NCI-H2171 (cell line): ENCODE measurements at places on chromosomes 12 and 14.

- DNase-seq: no peak
Observed at GRCh38 chr12:100229876-100230275, 29.3 kb downstream of the ACTR6 start.

GRCh38 chr12:23949348-23950209 is at the start of gene SOX5:
TSS of gene SOX5 (minus strand) at chr12:23949670. CDS start at chr12:23949601, 69 bp downstream.
- no peak for DNase-seq

DNA sequence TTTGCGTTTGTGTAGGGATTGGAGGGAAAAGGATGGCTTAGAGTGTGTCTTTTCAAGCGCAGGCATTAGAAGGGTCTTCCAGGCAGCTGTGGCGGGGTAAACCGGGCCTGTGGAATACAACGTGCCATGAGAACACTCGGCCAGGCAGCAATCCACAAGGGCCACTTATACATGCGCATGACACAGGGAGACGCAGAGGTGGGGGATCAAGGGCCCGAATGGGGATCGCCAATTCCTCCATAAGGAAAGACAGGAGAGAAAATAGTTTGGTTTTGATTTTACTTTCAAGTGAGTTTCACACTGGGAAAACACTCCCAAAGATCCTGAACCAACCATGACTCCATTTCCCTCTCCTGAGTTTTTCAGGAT is 71.6 kb downstream of the SPRING1 start:
- DNase-seq: no peak

DNA sequence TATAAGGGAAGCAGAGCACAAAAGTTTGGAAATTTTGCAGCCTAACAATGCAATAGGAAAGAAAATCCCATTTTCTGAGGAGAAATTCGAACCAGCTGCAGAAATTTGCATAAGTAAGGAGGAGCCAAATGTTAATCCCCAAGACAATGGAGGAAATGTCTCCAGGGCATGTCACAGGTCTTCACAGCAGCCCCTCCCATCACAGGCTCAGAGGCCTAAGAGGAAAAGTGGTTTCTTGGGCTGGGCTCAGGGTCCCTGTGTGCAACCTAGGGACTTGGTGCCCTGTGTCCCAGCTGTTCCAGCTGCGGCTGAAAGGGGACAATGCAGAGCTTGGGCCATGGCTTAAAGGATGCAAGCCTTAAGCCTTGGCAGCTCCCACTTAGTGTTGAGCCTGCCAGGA is 190.0 kb downstream of the MDGA2 start:
- no peak for DNase-seq

DNA sequence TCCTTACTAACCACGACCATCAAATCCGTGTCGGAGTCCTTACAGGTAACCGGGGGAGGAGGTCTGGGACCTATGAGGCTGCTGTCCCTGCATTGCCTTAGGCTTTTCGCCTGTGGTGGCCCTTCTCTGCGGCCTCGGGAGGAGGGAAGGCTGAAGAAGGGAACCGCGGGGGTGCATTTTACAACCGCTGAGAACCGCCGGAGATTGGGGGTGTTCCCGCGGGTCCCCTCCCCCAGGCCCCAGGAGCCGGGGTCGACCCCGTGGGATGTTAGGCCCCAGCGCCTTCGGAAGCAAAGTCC is 549 bp downstream of the GPHN start:
- no peak for DNase-seq

- DNase-seq: no peak
Observed at GRCh38 chr14:93137864-93138263, 22.1 kb upstream of the ITPK1 start.

DNA sequence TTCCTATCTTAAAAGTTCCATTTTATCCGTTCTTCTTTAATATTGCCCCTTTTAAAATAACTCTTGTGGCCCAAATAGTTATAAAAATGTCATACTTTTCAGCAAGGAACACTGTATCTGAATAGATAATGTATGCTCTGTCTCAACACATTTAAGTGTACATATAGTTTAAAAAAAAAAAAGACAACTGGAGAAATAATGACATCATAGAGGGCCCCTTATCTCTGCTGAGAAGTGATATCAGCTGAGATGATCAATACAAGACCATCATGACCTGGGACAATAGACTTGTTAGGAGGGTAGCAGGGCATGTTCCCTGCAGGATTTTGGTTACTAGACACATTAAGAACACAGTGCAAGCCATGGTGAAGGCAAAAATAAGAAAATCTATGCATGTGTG is 77.5 kb downstream of the PEBP1 start:
- no peak for DNase-seq

GRCh38 chr12:120719496-120720233 is 6.0 kb upstream of the ACADS start:
- no peak for DNase-seq

GRCh38 chr12:57460468-57460784 is 841 bp downstream of the GLI1 start:
- DNase-seq: no peak

- DNase-seq: no peak
Observed at GRCh38 chr14:22656226-22656625, 12.1 kb upstream of the OR6J1 start.

DNA sequence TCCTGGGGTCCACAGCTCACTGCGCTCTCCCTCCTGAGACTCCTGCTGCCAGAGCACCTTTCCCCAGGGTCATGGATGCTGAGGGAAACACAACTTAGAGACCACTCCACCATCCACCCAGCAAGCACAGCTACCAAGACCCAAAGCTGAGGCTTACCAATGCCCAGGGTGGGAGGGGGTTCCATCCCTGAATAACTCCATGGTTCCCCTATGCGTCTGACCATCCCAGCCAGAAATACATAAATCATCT is 36.3 kb downstream of the DAD1 start:
- DNase-seq: no peak

GRCh38 chr12:39116861-39117260 is 211.5 kb upstream of the CPNE8 start:
- no peak for DNase-seq

- DNase-seq: peak; percentile 82
Observed at GRCh38 chr14:78254911-78255461, 84.8 kb downstream of the NRXN3 start.

GRCh38 chr12:112282920-112283319 is 99.3 kb downstream of the HECTD4 start:
- no peak for DNase-seq

DNA sequence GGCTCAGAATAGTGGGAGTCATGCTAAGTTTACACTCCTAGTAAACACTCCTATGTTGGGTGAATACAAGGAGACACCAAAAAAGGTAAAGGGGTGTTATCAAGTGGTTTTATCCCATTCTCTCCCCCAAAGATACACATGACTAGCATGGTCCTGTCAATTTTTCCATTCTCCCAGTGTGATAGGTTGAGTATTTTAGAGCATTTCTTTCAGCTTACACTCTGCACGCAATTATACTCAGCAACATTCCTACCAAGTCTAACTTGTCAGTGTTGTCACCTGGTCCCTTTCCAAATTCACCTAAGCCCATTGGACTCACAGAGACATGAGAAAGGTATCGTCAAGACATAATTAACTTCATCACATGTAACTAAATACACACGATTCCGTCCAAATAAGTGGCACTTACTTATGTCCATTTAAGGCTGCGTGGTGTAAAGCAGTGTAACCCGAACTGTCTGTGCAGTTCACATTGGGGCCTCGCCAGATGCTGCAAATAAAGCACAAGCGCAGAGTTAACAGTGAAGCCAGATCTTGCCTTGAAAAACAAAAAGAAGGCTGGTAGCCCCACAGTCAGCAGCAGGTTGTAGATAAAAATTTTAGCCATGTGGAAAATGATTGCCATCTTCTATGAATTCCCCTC is 159.7 kb downstream of the ANKS1B start:
- DNase-seq: peak; percentile 95

- DNase-seq: no peak
Observed at GRCh38 chr12:93318720-93319522, 58.8 kb upstream of the NUDT4 start.

DNA sequence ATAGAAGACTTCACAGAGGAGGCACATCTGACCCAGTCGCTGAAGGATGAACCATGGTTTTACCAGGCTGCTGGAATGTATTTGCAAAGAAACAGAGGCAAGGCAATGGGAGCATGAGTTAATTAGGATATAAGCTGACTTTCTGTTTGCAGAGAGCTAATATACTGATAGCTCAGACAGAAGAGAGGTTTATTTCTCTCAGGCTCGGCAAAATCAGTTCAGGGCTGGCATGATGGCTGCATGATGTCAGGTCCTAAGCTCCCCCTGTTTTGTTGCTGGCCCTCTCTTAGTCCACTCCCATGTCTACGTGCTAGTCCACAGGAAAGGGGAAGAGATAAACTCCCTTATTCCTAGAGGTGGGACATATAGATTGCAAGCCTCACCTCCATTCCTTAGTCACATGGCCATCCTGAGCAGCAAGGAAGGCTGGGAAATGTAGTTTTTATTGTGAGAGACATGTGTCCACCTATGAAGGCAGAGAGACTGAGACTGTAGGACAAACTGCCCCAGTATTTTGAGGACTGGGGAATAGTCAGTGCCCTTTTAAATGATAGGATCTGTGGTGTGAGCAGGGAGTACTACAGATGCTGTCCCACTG is 224.5 kb downstream of the VRK1 start:
- no peak for DNase-seq

DNA sequence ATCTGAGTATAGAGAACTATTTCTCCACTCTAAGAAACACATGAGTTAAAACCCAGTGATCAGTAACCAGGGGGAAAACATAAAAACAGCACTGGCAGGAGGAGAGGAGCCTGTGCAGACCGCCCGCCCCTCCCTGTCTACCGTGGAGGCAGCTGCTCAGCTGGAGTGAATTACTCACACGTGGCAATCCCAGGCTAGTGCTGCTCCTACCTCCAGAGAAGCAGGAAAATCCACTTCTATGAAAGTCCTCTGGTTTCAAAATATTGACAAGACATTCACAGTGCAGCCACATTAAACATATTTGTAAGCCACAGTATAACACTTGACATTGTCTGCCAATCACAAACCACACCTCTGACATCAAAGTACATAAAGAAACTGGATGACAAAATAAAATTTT is 16.7 kb downstream of the TMEM132D start:
- DNase-seq: no peak

- DNase-seq: no peak
Observed at GRCh38 chr12:50211392-50212070, 44.4 kb upstream of the CERS5 start.

- no peak for DNase-seq
Observed at GRCh38 chr14:96574633-96575632, 72.8 kb downstream of the PAPOLA start.

- no peak for DNase-seq
Observed at GRCh38 chr12:5798242-5799015, 146.6 kb downstream of the ANO2 start.

GRCh38 chr12:19410211-19410610 is 29.1 kb upstream of the AEBP2 start:
- DNase-seq: no peak

- no peak for DNase-seq
Observed at GRCh38 chr12:52836491-52837412, 2.6 kb upstream of the KRT79 start.

DNA sequence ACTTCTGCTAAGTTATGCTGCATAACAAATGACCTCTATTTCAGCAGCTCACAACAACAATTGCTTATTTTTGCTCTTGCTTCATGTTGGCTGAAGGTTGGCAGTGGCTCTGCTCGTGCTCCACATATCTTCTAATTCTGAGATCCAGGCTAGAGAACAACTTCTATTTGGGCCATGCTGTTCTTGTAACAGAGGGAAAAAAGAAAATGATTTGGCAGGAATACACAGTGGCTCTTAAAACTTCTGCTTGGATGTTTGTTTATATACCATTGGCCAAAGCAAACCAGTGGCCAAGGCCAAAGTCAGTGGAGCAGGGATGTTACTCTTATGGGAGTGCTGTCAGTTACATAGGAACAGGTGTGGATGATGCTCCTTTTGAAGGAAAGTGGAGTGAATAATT is 32.1 kb downstream of the GPHN start:
- no peak for DNase-seq

- DNase-seq: no peak
Observed at GRCh38 chr14:71003156-71003555, 95.9 kb downstream of the PCNX1 start.

- peak; percentile 88 for DNase-seq
Observed at GRCh38 chr14:34714320-34715126, at the start of gene CFL2. TSS of gene CFL2 (minus strand) at chr14:34714593. CDS start at chr14:34714540, 53 bp downstream.

DNA sequence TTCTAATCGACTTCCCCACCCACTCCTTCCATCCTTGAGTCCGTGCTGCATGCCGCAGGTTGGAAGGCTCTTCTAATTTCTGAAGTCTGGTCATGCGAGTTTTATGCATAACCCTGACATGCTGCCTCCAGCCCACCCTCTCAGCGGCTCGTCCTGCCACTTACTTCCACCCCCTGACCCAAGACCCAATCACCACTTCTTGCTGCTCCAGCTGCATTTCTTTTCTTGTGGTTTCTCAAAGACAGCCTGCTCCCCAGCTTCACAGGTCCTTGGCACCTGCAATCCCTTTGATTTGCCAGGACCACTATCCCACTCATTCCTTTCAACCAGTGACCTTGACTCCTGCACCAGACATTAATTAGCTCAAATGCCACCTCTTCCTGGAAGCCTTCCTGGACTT is 486.7 kb downstream of the VRK1 start:
- no peak for DNase-seq

GRCh38 chr14:51868405-51868804 is 8.0 kb downstream of the GNG2 start:
- no peak for DNase-seq

DNA sequence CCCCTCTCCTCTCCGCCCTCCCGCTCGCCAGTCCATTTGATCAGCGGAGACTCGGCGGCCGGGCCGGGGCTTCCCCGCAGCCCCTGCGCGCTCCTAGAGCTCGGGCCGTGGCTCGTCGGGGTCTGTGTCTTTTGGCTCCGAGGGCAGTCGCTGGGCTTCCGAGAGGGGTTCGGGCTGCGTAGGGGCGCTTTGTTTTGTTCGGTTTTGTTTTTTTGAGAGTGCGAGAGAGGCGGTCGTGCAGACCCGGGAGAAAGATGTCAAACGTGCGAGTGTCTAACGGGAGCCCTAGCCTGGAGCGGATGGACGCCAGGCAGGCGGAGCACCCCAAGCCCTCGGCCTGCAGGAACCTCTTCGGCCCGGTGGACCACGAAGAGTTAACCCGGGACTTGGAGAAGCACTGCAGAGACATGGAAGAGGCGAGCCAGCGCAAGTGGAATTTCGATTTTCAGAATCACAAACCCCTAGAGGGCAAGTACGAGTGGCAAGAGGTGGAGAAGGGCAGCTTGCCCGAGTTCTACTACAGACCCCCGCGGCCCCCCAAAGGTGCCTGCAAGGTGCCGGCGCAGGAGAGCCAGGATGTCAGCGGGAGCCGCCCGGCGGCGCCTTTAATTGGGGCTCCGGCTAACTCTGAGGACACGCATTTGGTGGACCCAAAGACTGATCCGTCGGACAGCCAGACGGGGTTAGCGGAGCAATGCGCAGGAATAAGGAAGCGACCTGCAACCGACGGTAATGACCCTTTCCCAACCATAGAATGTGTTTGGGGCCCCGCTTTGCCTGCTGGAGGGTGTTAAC is 615 bp downstream of the CDKN1B start:
- no peak for DNase-seq

DNA sequence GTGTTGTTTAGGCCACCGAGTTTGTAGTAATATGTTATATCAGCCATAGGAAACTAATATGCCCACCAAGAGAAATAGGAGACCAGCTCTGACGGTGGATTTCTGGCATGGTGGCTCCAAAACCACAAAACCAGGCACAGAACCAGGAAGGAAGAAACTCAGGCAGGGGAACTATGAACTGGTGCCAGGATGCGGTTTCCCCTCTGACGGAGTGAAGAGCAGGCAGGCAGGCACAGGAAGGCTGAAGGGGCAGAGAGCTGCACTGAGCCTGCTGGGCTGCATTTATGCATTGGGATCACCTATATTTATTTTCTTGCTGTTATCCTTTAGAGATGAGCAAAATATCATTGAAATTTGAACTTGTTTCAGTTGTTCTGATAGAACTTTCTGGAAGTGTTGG is 479.4 kb downstream of the VRK1 start:
- no peak for DNase-seq

GRCh38 chr12:120141336-120141735 is 24.8 kb upstream of the RAB35 start:
- DNase-seq: no peak
